Common myeloid progenitor, CD34-positive (primary cell): ENCODE measurements at places on chromosomes 2 and 18.
A peak's percentile ranks its signal among the peaks of the same experiment; 100 is the strongest.

GRCh38 chr2:27262379-27263286 lies at the start of gene SLC30A3:
Gene SLC30A3 (minus strand): TSS chr2:27263047. CDS start chr2:27262906, 141 bp downstream.
- DNase-seq: peak; percentile 60

- DNase-seq: no peak
These were observed 22.2 kb downstream of the LANCL1 start for GRCh38 chr2:210454336-210454735.

DNA sequence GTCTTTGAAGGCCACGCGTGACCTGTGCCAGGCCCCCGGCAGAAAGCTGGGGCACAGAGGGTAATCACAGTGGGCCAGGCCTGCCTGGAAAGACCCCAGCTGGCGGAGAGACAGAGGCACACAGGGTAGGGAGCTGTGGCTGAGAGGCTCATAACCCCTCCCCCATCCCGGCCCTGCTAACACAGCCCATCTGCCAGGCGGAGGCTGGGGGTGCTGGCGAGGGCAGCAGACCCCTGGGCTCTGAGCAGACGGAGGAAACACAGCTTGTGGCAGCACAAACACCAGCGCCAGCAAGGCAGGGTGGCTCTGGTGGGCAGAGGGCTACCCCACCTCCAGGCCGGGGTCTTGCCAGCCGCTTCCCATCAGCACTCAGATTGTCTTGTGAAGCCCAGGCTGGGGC lies 19.0 kb downstream of the HS6ST1 start:
- DNase-seq: no peak

- no peak for DNase-seq
These were observed 131.5 kb downstream of the ZNF516 start for GRCh38 chr18:76363436-76364120.

DNA sequence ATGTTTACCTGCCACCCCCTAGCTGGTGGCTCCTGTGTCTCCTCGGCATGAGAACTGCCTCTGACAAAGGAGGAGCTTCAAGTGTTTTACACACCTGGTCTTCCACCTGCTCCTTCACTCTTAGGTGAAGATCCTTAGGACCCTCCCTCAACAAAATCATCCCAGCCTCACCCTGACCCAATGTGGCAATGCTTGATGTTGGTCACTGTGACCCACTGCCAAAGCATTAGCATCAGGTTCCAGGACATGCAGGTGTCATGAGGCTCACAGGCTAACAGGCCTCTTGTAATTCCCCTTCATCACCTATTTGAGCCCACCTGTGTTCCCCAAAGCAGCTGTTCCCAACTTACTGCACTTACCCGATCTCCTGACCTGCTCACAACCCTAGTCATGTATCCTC lies 9.8 kb downstream of the FZD5 start:
- no peak for DNase-seq

DNA sequence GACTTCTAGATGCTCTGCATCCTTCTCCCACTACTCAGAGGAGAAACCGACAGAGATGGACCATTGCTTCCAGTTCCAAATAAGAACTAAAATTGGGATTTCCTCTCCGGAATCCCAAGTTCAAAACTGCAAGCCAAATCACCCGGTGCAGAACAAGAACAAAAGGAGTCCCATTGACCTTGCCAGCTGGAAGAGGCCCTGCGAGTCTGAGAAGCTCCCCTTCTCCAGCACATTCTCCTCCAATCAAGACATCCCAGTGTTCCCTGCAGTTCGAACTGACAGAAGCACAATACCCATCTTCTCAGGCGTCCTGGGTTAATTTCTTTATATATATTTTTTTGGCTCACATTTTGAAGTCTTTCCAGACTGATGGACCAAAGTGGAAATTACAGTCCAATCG lies 195.3 kb upstream of the MEIS1 start:
- no peak for DNase-seq

GRCh38 chr2:27019931-27020855 lies 12.6 kb upstream of the TMEM214 start:
- no peak for DNase-seq

DNA sequence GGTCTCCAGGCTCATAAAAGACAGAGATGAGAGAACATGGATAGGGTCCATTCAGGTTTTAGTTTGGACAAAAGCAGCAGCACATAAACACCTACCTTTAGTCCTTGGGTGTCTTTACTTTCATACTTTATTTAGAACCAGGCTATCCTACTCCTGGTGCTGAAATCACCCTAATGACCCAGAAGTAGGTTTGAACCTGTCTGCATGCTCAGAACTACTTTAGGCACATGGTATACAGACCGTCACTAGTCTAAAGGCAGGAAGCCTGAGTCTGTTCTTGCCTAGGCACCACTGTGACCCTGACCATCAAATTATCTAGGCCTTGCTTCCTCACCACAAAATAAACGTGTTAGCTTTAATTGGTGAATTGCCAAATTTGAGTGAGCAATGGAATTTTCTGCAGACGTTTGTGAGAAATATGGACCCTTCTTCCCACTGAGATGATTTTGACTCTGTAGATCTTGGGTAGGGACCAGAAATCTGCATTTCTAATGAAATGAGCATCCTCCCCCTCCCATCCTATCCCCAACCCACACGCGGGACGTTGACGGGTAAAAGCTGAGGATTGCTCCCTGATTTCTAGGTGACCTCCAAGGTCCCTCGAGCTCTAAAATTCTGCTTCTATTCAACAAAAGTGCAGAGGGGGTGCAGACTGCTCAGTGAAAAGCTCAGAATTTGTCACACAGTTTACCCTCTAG lies 75.1 kb downstream of the PLEKHM3 start:
- DNase-seq: no peak

DNA sequence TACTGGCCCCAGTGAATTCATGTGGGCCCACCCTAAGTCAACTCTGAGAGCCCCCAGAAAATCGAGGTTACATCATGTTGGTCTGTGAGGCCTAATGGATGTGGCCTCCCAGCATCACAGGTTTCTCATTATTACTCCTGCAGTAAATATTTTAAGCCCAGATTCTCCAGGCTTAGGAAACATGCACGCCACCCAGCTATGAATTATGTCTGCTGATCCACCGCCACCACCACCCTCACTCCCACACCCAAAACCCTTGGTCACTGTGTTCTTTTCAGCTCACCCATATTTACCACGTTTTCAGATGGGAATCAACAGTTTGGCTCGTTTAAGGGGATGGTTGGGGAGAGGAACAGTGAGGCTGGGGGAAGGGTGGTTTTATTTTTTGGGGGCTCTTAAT lies 128.6 kb downstream of the NCK2 start:
- no peak for DNase-seq

DNA sequence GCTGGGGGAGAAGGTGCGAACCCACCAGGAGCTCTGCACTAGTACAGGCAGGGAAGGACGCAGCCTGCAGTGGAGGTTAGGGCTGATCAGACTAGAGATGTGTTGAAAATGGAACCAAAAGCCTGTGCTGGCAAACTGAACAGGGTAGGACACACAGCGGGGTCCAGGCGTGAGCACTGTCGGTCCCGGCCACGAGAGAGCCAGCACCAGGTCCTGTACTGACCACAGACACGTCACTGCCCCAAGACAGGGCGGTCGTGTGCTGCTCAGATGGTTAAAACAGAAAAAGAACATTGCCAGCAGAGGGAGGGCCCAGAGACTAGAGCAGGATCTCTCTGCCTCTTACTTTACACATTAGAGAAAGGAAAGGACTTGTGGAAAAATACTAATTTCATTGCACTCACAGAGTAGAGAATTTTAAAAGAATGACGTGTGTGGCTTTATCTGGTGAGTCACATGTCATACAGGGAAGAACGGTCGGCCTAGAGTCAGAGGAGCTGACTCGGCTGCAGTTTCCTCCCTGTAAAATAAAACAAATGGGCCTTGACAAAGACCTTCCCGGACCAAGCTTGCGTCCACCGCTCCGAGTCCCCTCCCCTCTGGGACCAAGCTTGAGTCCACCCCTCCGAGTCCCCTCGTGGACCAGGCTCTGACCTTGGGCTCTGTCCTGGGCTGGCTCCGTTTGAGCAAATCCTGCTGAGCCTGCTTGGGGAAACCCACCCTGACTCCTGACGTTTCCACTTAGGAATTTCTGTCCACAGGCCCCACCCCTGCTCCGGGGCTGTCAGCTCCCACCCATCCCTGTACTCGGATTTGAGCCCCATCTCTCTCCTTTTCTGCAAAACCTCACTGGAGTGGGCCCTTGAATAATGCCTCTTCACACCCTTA lies 16.7 kb upstream of the ADI1 start:
- DNase-seq: no peak

DNA sequence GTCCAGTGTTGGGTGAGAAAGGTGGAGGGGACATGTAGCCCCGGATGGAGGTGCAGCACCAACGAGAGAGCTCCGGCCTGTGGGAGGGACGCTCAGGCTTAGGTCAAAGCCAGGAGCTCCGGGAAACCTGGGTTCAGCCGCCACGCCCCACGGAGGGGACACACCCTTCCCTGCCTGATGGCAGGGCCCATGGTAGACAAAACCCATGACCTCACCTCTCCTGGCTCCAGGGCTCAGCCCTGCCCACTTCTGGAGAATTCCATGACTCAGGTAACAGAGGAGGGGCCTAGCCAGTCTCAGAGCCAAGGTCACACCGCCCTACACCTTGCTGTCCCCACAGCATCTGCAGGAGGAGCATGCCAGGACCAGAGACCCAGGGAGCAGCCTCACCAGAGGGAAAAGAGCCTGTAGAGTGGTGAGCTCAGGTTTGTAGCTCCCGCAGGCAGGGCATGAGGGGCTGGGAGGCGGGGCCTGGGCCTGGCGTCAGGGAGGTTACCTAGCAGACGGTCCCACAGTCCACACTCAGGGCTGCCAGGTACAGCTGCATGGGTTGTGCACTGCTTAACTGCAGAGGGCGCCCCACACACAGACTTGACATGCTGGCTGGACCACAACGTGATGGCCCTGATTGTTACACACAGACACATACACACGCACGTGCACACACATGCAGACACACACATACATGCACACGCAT lies 70.8 kb upstream of the SMAD7 start:
- DNase-seq: no peak

DNA sequence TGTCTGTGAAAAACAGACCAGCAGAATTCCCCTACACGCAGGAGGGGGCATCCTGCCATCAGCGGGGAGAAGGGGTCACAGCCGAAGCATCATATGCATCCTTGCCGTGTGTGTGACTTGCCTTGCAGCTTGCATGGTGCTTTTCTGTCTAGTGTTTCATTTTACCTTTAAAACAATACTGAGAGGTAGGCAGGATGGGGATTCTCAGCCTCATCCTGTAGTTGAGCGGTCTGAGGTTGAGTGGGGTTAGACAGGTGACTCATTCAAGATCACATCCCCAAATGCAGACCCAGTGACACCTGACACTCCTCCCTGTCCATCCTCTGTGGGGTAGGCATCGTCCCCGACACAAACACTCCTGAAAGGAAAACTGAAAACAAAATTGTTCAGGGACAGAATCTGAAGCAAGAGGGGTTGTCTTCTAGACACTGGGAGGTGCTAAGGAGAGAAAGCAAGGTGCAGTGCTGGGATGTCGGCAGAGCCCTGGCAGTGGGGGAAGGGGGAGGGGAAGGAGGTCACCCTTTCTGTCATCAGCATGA lies 7.9 kb downstream of the ARL4C start:
- DNase-seq: no peak

GRCh38 chr2:69491864-69492263 lies 54.6 kb upstream of the NFU1 start:
- DNase-seq: no peak

- DNase-seq: no peak
These were observed 33.7 kb upstream of the COL5A2 start for GRCh38 chr2:189213250-189213649.

DNA sequence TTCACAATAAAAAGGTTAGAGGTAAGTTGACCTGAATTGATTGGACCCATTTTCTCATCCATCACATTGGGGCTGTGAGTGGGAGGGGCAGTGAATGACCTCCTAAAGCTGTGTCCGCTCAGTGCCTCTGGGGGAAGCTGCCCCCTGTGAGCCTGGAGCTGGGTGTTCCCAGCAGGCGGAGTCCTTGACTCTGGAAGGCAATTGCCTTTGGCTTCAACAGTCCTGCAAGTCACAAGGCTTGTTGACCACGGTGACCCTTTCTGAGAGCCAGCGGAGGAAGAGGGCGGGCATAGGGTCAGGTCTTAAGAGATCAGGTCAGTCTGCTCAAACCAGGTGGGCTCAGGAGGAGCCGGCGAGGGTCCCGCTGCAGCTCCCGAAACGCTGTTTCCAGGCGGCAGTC lies 1.1 kb upstream of the CIDEA start:
- DNase-seq: no peak

- no peak for DNase-seq
These were observed 156.6 kb downstream of the DNAH7 start for GRCh38 chr2:195912079-195912478.

DNA sequence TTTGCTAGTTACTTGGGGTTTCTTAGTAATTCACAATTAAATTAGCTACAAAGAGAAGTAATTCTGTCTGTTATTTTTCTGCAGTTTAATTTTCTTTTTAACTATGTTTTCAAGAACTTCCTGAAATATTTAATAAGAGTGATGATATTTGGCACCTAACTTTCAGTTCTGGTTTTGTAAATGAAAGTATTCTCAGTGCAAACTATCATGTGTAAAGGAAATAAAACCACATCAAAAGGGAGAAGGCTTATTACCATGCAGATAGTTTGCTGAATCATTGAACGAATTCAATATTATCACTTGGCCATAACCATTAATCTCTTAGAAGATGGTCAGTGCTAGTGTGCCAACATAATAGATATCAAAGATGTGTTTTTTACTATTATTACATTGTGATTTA lies 29.2 kb downstream of the DYTN start:
- DNase-seq: peak; percentile 62

DNA sequence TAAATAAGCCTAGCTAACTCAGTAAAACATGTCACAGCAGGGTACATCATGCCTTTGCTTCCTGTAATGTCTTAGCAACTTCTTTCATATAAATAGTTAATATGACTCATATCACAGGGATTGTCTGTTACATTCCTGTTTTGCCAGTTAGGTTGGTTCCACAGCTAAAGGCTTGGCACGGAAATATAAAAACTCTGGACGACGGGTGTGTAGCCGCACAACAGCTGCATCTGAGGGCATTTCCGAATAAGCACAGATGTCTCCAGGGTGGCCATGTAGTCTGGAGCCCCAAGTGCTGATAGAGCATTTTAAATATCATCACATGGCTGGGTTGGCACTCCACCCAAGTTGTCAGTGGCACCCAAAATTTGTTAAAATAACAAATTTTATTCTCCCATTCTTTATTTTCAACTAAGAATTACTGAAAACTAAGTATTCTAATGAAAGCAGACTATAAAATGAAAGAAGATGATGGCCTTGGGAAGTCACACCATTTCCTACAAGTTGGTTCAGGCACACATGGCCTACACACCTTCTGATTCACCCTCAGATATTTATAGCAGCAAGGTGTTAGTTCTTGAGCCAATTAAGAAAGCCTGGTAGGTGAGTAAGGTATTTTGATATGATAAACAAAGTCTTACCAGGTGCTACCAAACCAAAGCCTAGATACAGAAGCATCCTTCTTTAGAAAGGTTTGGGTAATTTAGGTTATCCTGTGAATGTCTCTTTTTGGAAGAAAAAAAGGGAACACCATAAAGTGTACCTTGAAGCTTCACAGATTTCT lies 61.8 kb upstream of the STK17B start:
- no peak for DNase-seq

DNA sequence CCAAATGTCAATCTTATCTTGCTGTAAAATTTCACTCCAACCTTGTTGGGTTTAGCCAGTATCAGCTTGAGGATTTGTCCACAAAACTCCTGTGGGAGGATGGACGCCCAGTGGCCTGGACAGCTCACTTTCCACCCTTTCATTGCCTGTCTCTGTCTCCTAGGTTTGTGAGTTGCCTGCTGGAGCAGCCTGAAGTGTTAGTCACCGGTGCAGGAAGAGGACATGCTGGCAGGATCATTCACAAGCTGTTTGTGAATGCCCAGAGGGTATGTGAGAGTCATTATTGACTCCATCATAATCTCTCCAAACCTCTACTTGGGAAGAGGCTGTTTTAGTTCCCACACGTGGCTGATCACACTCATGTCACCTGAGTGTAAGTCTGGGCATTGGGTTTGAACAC lies 112.3 kb downstream of the RAB3GAP1 start:
- no peak for DNase-seq
